ENCODE measurements at places on chromosomes 2 and 18.
A peak's percentile ranks its signal among the peaks of the same experiment; 100 is the strongest.

DNA sequence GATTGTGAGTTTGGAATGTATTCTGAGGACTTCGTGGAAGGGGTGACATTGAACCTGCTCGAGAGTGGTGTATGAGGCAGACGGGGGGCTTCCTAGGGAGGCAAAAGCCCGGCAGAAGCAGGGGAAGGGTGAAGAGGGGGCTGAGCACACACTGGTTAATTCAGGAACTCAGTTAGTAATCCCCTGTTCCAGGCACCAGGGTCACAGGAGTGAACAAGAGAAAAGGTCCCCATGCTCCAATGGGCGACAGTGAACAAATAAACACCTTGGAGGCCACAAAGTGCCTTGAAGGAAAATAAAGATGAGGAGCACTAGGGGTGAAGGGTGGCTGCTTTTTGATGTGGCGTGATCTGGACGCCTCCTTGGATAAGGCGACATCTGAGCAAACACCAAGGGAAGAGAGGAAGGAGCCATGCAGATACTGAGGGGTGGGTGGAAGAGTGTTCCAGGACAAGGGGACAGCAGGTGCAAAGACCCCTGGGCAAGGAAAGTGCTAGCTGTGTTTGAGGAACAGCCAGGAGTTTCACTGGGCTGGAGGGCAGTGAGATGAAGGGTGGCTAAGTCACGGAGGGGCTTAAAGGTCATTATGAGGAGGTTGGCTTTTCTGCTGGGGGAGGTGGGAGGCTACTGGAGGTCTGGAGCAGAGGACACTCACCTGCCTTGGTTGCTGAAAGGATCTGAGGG is 26.7 kb upstream of the ASB18 start:
- DNase-seq, result no peak

GRCh38 chr2:199883474-199884212 is 27.4 kb upstream of the C2orf69 start:
- DNase-seq, result no peak

DNA sequence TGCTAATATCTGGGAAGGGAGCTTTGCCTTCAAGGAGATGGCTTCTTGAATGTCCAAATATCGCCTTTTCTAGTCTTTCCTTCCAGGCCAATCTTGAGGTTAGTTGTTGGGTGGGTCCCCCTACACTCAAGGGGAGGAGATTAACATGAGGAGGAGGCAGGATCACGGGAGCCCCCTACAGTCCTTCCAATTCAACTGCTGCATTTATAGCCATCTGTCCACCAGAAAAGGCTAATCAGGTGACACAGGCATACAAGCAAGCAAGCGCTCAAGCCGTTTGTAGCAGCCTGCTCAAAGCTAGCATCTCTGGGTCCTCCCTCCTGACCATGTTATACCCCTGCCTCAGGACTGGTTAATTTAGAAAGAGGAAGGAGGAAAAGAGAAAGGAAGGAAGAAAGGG is 87.6 kb downstream of the MRPS9 start:
- DNase-seq, result no peak

GRCh38 chr2:100422320-100423055 is 5.0 kb upstream of the CHST10 start:
- DNase-seq, result no peak

- DNase-seq, result no peak
These were observed 50.0 kb downstream of the ERBB4 start for GRCh38 chr2:212488611-212489010.

GRCh38 chr2:112483042-112483473 is 1.1 kb downstream of the TTL start:
- no peak for DNase-seq

DNA sequence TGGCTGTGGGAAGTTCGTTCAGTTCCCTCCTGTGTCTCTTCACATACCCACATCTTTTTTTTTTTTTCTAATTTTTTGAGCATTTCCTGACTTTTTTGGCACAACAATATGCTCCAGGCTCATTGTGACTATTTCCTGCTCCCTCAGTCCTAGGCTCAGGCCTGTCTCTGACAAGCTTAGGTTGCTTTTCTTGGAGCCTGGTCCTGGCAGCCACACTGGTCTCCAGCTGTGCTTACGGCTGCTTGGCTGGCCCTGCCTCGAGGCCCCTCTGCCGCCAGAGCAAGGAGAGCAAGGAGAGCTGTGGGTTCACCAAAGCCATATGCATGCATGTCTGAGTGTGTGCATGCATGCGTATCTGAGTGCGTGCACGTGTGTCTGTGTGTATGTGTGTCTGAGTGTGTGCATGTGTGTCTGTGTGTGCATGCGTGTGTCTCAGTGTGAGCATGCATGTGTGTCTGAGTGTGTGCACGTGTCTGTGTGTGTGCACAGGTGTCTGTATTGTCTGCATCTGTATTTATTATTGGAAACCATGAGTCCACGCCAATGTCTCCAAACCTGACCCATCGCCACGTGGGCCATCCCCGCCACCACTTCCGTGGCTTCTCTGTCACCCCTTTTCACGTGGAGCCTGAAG is 766.1 kb upstream of the SALL3 start:
- no peak for DNase-seq

DNA sequence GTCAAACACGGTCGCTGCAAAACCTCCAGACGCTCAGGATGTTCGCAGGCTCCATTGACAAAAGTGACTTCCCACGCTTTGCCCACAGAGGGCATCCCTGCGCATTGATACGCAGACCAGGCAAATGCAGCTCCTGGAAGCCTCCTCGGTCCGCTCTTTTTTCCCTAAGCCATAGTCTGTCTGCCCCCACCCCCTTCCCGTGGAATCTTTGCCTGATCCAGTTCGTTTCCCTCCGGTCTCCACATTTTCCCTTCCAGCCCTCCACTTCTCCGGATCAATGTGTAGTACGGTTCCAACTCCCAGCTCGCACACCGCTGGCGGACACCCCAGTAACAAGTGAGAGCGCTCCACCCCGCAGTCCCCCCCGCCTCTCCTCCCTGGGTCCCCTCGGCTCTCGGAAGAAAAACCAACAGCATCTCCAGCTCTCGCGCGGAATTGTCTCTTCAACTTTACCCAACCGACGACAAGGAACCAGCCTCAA is at the start of gene DCC:
DCC (plus strand) TSS at position 307 of the 481 bp plus-strand sequence. CDS start 591 bp downstream, outside the sequence.
- peak; percentile 44 for DNase-seq

- DNase-seq, result no peak
These were observed 12.8 kb upstream of the TTN start for GRCh38 chr2:178819992-178820391.

DNA sequence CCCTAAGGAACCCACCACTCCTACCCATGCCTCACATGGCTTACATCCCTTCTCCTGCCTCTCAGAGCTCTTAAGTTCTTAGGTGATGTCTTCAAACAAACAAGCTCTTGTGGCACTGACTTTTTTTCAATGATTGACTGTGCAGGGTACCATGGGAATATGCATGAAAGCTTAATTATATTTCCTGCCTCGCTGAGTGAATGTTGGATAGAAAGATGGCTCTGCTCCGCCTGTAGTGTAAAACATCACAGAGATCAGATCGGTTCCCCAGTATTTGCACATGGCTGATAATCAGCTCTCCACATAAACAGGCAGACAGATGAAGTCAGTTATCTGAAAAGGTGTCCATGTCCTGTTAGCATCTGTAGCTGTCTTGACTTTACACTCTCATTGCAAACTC is 820.8 kb downstream of the TDRD15 start:
- DNase-seq, result no peak

DNA sequence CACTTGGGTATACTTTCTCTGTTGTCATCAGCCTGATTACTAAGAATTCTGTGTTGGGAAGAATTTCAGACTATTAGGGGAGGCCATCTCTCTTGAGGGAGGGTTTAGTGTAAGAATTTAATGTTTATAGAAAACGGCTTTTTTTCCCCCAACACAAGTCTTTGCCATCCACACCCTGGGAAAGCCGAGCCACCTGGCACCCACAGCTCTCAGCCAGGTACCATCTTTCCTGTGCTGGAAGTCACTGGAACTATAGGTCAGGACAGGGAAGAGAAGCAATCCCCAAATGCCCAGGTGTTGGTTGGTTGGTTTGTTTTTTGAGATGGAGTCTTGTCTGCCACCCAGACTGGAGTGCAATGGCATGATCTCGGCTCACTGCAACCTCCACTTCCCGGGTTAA is 155.1 kb downstream of the SMAD7 start:
- DNase-seq, result no peak

Data from NCI-H1417 treated with DMSO at 0.1 percent for 48 hours (cell line).